Activated CD4-positive, CD25-positive, alpha-beta regulatory T cell treated with anti-CD3 and anti-CD28 coated beads, Interleukin-2, amount 50 U/mL, for 24 hours (primary cell): ENCODE measurements at places on chromosomes 12 and 14.

DNA sequence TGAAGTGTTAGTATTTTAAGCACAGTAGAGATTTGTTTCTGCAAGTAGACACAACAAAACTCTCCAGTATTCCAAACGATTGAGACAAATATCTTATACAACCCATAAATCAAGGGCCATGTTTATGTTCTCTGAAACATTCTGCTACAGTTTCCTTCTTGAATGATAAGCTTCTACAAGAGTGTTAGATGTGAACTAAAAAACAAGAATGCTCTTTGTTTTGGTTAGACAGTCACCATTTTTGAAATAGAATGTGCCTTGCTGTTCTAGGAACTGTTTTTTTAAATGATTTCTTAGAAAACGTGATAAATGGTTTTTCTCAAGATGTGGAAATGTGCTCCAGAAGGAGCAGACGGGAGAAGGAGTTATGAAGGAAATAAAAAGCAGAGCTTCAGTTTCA lies 1656.3 kb upstream of the FLRT2 start:
- ATAC-seq, result no peak

- no peak for ATAC-seq
Measured at GRCh38 chr12:111068290-111068689, 147.9 kb upstream of the MYL2 start.

DNA sequence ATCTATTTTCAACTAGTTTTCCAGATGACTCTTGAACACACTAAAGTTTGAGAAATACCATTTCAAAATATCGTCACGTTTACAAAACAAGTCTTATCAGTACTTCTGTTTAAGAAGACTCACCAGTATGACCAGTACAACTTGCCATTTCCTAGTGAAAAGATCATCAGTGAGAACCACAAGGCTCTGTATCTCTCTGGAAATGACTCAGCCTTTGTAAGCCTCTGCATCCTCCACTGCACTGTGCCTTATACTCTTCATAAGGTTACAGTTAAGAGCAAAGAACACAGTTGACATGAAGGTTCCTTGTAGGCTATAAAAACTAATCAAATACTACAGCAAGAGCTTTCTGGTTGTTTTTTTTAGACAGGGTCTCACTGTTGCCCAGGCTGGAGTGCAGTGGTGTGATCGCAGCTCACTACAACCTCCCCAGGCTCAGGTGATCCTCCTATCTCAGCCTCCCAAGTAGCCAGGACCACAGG lies 5.7 kb upstream of the VTI1B start:
- peak; percentile 100 for ATAC-seq

DNA sequence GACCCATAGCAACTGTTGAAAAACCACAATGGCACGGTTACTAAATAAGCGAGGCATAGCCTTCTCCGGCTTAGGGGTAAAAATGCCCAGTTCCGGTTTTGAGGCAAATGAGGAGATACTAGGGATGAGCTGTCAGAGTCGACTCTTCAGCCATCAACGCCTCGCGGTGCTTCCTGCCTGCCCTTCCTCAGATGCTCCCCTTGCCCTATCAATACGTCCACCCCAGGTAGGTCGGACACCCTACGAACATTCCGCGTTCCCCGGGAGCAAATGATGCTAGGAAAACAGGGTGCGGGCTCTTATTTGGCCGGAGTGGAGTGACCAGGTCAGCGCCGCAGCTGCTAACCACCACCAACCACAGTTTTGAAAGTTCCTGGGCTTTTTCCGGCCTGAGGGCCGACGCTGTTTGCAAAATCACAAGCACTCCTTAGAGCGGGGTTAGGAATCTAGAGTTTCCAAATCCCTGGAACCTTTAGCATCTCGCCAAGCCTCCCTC lies 1.2 kb downstream of the SRSF9 start:
- ATAC-seq, result no peak

GRCh38 chr12:203462-204260 lies 10.3 kb downstream of the SLC6A12 start:
- ATAC-seq, result no peak

GRCh38 chr12:109879351-109880042 lies 844 bp downstream of the GLTP start:
- no peak for ATAC-seq

- no peak for ATAC-seq
Measured at GRCh38 chr14:79742142-79742541, 469.2 kb downstream of the DIO2 start.
